Activated CD4-positive, alpha-beta T cell treated with anti-CD3 and anti-CD28 coated beads, Interleukin-2, Interleukin-6, amounts not matched to agents 100 ng/mL and 50 ng/mL, durations not matched to agents 16 hours and 8 hours (primary cell): ENCODE measurements at places on chromosomes 5 and 9.

- DNase-seq: no peak
Measured at GRCh38 chr5:1392801-1393565, 48.1 kb upstream of the CLPTM1L start.

DNA sequence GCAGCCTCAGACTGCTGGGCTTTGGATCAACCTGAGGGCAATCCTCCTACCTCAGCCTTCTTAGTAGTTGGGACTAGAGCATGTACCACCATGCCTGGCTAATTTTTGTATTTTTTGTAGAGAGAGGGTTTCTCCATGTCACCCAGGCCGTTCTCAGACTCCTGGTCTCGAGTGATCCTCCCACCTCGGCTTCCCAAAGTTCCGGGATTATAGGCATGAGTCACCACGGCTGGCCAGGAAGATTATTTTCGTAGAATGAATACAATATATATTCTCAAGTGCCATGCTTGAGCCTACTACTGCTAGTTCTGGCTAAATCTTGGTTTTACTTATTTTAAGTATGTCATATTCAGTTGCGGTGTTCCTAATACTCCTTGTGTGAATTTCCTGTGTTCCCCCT is 88.2 kb upstream of the CLINT1 start:
- DNase-seq: no peak

GRCh38 chr5:140010798-140011197 is 32.3 kb downstream of the NRG2 start:
- no peak for DNase-seq

DNA sequence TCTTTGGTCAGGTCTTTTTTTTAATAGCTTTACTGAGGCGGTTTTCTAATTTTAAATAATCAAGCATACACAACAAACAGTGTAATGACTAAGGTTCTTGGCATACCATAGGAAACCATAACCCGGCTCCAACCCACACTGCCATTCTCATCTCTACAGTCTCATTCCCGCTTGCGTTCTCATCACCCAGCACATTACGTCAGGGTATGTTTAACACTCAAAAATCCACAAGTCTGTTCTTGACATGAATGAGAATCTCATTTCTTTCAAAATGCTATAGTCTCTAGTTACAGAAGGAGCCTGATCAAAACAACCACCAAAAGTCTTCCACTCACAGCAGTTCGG is 505 bp downstream of the C5orf34 start:
- DNase-seq: no peak

DNA sequence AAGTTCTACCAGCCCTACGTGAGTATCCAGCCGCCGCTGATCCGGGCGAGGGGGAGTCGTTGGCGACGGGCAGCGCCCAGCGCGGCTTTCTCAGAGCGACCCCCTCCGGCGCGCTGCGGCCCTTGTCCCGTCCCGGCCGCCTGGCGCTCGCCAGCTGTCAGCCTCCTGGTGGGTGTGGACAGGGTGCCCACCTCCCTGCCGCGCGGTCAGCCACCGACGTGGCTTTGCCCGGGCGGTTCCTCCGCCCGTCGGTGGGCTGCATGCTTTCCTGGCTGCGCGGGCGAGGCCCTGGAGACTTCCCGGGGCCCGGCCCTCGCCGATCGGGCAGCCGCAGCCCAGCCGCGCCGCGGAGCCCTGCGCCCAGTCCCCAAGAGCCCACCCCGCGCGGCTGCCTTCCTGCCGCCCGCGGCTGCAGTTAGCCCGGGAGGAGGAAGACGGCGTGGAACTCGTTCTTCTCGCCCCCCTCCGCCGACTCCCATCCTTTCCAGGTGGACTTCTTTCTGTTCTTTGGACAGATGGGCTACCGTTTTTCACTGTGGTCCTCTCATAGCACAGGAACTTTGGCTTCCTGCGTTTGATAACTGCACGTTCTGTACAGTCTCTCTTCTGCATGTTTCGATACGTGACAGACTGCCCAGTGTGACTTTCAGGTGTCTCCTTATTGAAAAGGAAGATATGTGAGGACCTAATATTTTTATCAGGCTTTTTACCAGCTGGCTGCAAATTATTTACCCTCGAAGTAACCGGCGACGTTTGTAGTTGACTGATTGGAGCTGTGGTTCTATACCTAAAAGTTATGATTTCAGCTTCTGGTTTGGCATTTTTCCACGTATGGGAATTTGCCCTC is 577 bp downstream of the AP3S1 start:
- peak; percentile 27 for DNase-seq

GRCh38 chr5:17234374-17234773 is 16.9 kb downstream of the BASP1 start:
- no peak for DNase-seq
